ENCODE measurements at places on chromosomes 4 and X. TPM values are rescaled to one million over a fixed set of nuclear protein-coding genes. Genes with fewer than 3 reads are reported as not detected.

DNA sequence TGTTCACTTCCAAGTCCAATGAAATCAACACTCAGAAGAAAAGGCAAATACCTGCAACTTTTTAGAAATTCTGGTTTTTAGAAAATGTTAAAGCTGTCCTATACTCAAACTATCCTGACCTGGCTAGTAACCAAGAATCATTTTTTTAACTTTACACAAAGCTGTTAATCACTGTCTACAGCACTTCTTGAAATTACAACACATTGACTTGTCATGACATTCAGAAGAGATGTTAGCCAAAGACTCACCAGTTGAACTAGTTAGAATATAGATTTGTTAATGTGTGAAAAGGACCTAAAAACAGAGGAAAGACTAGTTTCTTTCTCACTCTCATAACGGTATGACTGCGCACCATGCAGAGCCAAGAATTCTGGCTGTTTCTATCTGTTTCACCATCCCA lies 98.8 kb downstream of the COX18 start:
- no peak for DNase-seq

DNA sequence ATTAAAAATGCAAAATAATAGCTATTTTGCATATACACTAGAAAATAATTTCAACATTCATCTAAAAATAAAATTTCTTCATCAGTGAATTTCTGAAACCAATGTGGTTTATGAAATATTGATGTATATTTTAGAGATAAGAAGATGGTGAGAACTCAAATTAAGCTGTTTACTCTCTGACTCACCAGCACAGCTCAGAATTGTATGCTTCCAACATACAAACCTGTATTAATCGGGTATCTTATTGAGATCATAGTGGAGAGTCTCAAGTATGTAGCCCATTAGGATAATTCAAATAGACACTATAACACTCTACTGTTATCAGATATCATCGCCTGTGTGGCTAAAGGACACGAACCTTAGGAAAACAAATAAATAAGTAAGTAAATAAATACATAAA lies 899.5 kb upstream of the INTU start:
- DNase-seq, result no peak

DNA sequence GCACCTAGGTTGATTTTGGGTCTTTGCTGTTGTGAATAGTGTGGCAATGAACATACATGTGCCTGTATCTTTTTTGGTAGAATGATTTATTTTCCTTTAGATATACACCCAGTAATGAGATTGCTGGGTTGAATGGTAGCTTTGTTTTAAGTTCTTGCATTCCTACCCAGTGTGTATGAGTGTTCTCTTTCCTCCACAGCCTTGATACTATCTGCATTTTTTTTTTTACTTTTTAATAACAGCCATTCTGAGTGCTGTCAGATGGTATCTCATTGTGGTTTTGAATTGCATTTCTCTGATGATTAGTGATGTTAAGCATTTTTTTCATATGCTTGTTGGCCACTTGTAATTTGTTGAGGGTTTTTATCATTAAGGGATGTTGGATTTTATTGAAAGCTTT lies 351.8 kb upstream of the GNPDA2 start:
- DNase-seq, result no peak

DNA sequence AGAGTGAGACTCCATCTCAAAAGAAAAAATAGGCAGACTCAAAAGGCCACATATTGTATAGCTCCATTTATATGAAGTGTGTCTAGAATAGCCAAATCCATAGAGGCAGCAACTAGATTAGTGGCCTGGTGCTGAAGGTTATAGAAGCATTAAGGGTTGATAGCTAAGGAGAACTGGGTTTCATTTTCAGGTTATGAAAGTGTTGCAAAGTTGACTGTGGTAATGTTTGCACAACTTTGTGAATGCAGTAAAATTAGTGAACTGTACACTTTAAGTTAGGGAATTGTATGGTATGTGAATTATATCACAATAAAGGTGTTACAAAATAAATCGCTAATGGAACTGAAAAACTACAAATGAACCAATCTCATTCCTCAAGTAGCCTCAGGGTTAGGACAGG lies 28.3 kb downstream of the TXLNG start:
- DNase-seq, result no peak

DNA sequence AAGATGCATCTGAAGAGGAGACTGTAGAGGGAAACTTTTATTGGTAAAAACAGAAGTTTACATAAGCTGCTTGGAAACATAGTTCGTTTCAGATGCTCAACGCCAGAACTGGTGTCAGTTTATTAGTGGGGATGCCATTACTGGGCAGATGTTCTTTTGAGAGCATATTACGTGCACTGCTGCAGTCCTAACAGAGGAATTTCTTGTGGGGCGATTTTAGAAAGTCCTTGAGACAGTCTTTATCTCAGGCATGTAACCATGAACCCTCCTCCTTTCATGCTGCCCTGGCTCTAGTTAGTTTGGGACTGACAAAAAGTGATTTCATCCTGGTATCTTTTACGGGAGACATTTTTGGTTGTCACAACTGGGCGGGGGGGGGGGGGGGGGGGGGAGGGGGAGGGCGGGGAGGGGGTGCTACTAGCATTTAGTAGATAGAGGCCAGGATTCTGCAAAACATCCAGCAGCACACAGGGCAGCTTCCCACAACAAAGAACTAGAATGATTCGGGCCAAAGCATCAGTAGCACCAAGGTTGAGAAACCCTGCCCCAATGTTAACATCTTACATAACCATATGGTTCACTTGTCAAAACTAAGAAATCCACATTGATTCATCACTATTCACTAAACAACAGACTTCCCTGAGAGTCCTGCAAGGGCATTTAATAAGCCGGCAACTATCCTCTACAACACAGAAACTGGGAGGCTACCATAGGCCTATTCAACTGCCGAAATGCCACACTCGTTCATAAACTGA lies 118.6 kb upstream of the FTHL17 start:
- DNase-seq, result no peak

SLC2A9 gene
- total RNA-seq, result 1.6 TPM

FAM184B gene
- total RNA-seq, result 0.13 TPM

SPANXA2 gene
- not detected for total RNA-seq

Data from lower leg skin (tissue), 4 donors.